ENCODE measurements at places on chromosomes 1 and 21.
A peak's percentile ranks its signal among the peaks of the same experiment; 100 is the strongest.

GRCh38 chr1:3651026-3651929 is 1.0 kb upstream of the TP73 start:
- DNase-seq, result peak; percentile 86

GRCh38 chr1:19651141-19651737 is 7.1 kb downstream of the NBL1 start:
- no peak for DNase-seq

- DNase-seq, result no peak
Measured at GRCh38 chr21:45787371-45787770, 143.8 kb downstream of the PCBP3 start.

- no peak for DNase-seq
Measured at GRCh38 chr1:100622037-100622436, 84.1 kb downstream of the GPR88 start.

GRCh38 chr1:245585252-245585959 is 430.6 kb downstream of the KIF26B start:
- no peak for DNase-seq

DNA sequence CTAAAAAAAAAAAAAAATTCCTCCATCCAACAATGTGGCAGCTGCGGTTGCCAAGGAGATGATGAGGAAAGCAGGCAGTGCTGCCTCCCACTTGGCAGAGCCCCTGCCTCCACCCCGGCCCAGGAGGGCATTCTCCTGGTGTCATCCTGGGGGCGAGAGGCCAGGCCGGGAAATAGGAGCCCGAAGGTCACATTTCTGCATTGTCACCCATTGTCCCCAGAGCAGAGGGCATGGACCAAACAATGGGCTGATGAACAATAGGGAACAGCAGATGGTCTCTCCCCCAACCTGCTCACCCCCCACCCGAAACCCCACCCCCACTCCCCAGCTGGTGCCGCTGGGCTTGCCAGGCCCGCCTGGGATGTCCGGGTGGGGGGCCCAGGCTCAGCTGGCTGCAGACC is 37.3 kb downstream of the CAMK2N1 start:
- DNase-seq, result no peak

DNA sequence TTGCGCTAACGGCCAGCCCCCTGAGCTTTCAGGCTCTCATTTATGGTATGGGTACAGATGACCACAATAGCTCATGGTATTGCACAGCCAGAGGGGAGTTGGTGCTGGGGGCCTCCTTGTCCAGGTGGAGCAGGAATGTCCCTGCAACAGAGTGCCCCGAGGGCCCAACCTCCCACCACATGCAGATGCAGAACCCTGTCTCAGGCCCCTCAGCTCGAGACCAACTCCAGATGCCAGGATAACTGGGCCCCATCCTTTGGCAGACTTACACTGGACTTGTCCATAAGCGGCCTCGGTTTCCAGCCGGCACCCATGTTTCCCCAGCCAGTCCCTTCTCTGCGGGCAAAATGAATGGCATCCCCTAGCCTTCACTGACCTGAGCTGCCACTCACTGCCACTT is 67.1 kb downstream of the VWA5B1 start:
- DNase-seq, result no peak

DNA sequence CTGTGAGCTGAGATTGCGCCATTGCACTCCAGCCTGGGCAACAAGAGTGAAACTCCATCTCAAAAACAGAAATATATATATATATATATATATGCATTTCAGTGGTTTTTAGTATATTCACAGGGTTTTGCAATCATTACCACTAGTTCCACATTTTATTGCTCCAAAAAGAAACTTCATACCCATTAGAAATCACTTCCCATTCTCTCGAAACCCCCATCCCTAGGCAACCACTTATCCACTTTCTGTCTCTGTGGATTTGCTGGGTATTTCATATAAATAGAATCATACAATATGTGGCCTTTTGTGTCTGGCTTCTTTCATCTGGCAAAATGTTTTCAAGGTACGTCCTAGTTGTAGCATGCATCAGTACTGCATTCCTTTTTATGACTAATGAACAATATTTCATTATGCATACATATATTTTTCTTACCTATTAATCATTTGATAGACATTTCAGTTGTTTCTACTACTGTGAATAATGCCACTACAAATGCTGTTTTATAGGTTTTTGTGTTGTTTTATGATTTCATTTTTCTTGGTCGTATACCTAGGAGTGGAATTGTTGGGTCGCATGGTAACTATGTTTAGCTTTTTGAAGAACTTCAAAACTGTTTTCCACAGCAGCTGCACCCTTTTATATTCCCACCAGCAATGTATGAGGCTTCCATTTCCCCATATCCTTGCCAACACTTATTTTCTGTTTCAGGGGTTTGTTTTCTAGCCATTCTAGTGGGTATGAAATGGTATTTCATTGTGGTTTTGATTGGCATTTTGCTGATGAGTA is 95.9 kb downstream of the PHTF1 start:
- DNase-seq, result no peak

GRCh38 chr1:160681066-160681890 is 30.3 kb downstream of the CD48 start:
- peak; percentile 84 for DNase-seq

- DNase-seq, result peak; percentile 66
Measured at GRCh38 chr1:147539122-147539575, 2.2 kb upstream of the BCL9 start.

DNA sequence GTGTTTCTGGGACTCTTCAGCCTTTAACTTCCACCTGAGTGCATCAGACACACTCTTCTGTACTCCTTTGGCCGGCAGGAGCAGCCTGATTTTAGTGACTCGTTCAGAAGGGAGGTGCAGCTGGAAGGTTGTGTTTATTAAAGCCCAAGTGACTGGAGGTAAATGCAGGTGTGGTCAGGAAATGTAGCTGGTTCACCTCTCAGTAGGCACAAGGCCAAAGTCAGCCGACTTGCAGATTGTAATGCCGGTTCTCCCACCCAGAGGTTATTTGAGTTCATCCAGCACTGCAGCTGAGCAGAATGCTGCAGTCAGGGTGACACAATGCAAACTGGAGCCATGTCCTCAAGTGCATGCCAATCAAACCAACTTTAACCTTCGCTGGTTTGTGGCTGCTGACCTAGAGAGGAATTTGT is 91.5 kb downstream of the SPATA46 start:
- DNase-seq, result peak; percentile 90
